ENCODE measurements at places on chromosomes 2 and 18.
A peak's percentile ranks its signal among the peaks of the same experiment; 100 is the strongest.

DNA sequence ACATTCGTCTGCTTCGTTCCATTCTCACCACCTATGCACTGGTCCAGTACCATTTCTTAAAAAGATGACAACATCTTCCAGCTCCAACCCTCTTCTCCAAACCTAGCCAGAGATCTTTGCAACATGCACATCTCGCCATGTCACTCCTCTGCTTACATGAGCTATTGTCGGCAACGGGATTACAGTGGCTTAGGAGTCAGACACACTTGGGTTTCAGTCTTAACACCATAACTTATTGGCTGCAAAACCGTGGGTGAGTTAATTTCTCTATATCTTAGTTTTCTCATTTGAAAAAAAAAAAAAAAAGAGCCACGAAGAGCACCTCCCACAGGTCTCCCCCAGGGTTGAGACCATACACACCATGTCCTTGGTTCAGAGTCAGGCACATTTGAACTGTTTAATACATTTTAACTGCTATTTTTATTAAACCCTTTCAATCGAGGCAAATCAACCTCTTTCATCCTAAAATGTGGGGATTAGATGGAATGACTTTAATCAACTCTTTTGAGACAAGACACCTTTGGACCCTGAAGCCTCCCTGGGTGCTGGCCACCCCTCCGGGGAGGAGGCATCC lies 889 bp downstream of the ANKRD29 start:
- DNase-seq: no peak

DNA sequence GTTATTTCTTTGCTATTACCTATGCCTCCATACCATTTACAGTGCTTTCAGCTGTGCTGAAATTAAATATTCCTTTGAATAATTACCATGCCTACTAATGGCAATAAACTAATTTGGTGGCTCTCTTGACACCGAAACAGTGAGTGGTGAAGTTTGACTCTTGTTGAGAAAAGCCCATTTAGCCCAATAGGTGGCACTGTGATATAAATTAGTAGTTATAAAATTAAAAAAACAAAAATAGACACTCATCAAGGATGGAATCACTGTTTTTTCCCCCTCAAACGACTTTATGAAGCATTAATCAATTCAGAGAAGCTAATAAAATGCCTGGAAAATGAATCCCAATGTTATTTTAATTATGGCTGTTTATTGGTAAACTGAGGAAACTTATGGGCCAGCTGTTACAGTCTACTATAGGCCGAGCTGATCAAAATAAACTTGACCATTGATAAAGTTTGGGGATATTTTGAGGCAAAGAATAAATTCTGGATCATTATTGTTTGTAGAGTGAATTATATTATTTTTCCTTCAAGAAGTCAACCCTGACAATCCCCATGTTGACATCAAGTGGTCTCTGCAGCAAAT lies 339.6 kb downstream of the TRIB2 start:
- DNase-seq: no peak

- no peak for DNase-seq
Measured at GRCh38 chr18:9609190-9609589, 5.2 kb downstream of the PPP4R1 start.

DNA sequence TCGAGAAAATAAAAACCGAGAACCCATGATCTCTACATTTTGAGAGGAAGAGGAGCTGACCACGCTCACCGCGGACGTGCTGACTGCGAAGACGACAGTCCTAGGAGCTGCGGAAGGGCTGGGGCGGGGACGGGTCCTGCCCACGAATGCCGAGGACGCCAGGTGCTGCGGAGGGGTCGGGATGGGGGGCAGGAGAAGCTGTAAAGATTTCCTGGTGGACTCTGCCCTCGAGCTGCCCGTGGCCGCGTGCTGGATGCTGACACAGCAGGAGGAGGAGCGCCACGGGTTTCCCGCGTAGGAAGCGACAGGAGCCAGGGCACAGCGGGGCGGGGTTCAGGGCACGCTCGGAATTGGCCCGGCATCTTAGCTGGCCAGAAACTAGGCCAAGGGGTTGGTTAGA lies 22.2 kb downstream of the ZSCAN30 start:
- peak; percentile 18 for DNase-seq

- DNase-seq: peak; percentile 34
Measured at GRCh38 chr2:64939332-64939917, 49.8 kb upstream of the SLC1A4 start.

All from activated CD4-positive, alpha-beta memory T cell treated with anti-CD3 and anti-CD28 coated beads, Interleukin-2, amount 10 ng/mL, durations not matched to agents 7 days and 5 days (primary cell).